Cortex of kidney (tissue), 1 donor: ENCODE measurements at places on chromosomes 16 and 17.

DNA sequence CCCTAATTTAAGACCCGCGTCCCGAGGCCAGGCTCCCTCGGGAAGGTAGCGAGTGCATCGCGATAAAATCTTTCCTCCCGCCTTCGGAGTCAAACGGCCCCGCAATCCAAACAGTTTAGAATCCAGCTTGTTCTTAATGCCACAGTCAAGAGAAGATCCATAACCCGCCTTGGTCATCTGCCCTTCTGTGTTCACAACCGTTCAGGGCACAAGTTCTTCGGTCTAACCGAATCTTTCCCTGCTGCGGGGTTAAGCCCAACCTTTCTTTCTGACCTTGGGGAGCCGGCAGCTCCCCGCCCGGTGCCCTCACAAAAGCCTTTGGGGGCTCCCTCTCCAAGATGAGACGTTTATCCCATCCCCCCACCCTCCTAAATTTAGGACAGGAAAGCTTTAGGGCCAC lies 30.3 kb downstream of the CPSF4L start:
- no peak for DNase-seq

DNA sequence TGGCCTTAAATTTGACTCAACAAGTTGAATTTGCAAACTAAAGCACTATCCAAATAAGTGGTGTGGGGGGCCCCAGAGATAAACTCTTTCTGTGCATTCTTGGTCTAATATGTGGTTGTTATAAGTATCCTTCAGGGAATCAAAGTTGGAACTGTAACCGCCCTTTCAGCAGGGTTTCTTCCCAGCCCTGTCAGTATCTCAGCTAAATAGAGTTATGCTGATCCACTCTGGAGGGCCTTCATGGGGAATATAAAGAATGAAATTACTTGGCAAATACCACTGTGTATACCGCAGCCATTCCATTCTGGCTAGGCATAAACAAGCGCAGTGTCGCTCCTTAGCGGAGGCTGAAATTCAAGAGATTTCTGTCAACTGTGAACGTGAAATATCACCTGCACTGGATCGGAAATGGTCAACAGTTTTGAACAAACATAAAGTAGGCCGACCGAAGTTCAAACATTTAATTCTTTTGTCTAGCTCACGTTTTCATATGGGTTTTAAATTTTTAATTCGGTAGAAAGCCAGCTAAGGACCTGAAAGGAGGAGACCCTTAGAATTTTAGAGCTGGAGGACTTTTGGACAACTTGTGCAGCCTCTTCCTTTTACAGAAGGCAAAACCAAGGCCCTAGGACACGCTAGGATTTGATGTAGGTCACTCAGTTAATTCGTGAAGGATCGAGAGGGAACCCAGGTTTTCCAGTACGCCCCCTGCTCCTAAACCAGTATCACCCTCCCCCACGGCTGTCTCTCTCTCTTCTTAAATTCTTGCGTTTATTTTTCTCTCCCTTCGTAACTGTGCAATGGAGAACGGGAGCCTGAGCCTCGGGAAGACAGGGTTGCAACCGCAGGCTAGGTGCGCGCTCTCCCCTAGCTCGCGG lies 74.7 kb downstream of the CHD9 start:
- DNase-seq, result no peak

DNA sequence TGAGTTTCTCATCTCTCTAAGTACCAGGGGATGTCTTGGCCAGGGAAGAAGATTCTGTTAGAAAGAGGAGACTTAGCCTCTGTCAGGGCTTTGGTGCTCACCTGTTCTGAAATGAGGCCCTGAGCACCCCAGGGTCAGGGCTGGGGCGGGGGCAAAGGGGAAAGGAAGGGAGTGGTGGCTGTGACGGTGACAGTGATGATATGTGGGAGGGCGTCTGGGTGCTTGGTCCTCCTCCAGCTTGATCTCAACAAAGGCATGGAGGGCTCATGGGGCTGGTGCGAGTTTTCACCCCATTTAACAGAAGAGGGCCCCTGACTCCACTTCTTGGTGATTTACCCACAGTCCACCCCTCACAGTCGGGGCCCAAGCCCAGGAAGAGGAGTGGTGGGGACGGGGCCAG lies 15.1 kb downstream of the SOX8 start:
- no peak for DNase-seq

DNA sequence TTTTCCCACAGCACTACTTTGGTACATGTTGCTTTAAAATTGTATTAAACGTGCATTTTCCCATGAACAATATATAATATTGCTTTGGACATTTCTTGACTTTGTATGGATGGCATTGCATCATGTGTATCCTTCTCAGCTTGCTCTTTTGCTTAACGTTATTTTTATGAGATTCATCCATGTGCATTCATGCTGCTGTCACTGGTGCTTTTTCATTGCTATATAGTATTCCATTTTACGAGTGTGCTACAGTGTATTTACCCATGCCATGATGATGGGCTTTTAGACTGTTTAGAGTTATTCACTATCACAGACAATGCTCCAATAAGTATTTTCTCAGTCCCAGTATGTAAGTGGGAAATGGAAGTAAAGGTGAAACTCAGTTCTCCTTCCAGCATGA lies 195.2 kb upstream of the COX10 start:
- no peak for DNase-seq

DNA sequence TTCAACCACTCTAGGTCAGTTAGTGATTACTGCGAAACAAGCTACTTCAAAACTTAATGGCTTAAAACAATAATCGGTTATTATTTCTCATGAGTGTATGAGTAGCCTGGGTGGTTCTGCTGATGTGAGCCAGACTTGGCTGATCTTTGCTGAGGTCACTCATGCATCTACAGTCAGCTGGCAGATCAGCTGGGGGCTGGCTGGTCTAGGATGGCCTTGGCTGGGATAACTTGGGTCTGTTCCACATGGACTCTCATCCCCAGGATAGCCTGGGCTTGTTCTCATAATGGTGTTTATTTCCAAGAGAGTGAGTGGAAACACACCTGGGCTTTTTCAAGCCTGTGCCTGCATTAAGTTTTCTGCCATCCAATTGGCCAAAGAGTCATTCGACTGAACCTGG lies 13.0 kb downstream of the CCDC182 start:
- no peak for DNase-seq

GRCh38 chr16:9112844-9113186 lies 21.4 kb downstream of the HAPSTR1 start:
- DNase-seq, result no peak

- DNase-seq, result no peak
Observed at GRCh38 chr16:65831903-65832666, 534.4 kb upstream of the CDH5 start.

DNA sequence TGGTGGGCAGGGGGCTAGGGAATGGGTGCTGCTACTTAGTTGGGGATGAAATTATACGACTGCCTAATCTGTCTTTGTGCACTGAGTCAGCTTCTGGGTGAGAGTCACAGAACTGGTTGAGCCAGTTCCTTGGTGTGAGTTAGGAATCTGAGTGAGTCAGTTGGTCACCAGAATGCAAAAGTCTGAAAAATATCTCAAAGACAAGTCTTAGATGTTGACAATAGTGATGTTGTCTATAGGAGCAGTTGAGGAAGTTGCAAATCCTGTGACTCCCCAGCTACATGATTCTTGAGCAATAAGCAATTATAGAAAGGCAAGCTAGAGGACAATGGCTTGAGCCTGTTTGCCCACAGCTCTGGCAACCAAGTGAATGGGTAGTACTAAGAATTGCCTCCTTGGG lies 399.2 kb downstream of the CNTNAP4 start:
- no peak for DNase-seq

DNA sequence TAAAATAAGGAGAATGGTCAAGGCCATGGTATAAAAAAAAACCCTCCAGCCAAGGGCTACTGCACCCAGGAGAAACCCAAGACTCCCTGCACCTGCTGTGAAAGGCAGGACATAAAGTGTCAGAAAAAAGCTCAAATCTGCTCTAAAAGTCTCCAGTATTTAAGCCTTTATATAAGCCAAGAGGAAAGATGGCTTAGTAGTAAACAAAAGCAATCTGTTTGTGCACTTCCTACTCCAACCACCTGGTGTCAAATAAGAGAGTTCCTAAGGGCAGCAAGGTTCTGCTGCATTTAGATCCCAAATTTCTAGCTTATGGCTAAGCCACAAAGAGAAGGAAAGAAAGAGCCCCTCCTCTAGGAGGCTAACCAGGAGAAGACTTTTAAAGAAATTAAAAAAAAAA lies 20.6 kb downstream of the ACSM1 start:
- DNase-seq, result no peak

- no peak for DNase-seq
Observed at GRCh38 chr17:16971458-16972338, at the start of gene TNFRSF13B. TNFRSF13B (minus strand) TSS chr17:16972118; CDS start chr17:16972075, 43 bp downstream.

DNA sequence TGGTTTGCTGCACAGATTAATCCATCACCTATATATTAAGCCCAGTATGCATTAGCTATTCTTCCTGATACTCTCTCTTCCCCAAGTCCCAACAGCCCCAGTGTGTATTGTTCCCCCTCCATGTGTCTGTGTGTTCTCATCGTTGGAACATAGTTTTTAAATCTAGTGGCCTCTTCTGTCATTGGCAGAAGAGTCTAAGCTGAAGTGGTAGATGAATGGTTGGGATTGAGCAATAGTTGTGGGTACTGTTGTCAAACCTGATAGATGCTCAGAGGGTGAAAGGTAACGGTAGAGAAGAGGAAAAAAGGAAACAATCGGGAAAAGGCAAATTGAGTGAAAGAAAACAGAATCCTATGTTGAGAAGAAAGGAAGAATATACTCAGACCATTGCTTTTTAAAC lies 29.9 kb downstream of the MAP3K3 start:
- no peak for DNase-seq

DNA sequence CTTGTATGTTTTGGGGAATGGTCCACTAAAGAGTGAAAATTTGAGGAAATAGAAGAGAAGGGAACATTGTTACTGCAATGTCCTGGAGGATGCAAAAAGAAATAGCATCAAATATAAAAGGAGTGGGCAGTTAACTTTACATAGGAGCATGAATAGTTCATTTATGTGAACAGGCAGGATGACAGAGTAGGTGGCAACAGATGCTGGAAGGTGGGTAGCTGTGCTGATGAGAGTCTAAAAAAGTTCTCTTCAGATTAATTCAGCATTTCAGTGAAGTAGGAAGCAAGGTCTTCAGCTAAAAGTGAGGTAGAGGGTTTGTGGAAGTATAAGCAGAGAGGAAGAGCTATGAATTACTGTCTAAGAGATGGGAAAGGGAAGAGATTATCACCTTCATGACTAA lies 276.5 kb downstream of the KIF2B start:
- DNase-seq, result no peak

- DNase-seq, result no peak
Observed at GRCh38 chr16:83046664-83047063, 419.9 kb downstream of the CDH13 start.

- DNase-seq, result no peak
Observed at GRCh38 chr17:66425756-66426396, 123.5 kb downstream of the PRKCA start.

GRCh38 chr16:311725-312124 lies 28.8 kb downstream of the PDIA2 start:
- no peak for DNase-seq

- DNase-seq, result no peak
Observed at GRCh38 chr17:2485543-2485942, 26.1 kb downstream of the METTL16 start.

DNA sequence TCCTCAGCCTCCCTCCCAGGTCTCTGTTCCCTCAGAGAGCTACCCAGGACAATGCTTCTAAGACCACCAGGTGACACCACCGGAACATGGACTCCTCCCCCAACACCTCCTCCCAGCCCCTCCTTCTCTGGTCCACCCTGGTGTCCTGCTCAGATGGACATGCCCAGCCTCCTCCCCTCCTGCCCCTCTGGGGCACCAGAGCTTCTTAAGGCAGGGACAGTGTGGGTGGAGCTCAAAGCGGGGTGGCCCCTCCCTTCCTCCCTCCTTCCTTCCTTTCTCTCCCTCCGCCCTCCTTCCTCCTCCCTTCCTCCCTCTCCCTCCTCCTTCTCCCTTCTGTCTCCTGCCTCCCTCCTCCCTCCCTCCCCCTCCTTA lies 22.7 kb downstream of the TRPV3 start:
- DNase-seq, result no peak

DNA sequence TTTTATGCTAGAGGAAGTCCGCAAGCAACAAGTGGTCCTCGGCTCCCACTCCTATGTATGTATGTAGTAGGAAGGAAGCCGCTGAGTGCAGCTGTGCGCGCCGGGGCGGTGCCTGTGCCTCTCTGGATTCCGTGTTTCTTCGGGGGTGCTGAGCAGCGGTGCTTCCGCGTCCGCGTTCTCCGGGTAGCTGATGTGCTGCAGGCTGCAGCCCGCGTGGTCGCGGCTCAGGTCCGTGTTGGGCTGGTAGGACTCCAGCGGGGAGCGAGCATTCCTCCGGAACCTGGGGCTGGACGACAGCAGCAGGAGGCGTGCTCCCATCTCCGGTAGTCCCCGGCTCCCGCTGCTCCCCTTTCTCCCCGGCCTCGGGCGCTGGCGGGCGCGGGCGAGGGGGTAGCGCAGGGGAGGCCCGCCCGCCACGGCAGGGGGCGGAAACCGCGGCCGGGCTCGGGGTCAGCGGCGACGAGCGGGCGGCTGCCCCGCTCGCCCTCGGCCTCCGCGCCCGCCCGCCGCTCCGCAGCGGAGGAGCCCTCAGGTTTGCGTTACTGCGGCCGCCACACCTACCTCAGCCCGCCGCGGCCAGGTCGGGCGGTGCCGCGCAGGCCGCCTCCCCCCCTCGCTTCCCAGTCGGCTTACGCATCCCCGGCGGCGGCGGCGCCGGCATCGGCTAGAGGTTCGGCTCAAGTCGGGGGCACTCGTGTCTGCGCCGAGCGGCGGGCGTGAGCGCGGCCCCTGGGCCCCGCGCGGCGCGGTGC lies 487 bp downstream of the C17orf67 start:
- no peak for DNase-seq

DNA sequence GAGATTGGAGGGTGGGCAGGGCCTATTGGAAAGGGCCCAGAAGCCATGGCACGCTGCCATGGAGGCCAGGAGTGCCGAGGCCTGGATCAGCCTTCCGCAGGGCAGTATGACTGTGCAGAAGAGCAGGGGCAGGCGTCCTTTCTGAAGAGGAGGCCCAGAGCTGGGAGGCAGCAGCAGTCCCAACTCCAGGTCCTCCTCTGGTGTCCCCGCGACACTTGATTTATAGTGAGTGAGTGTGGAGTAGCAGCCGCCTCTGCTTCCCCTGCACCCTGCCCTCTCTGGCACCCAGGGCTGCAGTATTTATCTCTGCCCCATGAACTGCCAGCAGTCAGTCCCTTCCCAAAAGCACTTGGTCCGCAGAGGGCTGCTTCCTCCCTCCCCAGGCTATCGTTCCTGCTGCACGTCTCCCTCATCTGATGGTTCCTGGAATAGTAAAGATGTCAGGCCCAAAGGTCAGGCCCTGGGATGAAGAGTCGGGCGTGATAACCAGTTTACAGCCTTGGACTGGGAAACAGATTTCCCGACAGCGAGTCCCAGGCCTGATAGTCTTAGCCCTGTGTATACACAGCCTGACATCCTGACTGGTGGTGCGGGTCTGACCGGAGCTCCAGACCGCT lies 32.9 kb downstream of the PGS1 start:
- no peak for DNase-seq

- no peak for DNase-seq
Observed at GRCh38 chr16:70779361-70779760, 21.6 kb downstream of the VAC14 start.

- DNase-seq, result no peak
Observed at GRCh38 chr16:15457958-15458357, 23.6 kb downstream of the BMERB1 start.

DNA sequence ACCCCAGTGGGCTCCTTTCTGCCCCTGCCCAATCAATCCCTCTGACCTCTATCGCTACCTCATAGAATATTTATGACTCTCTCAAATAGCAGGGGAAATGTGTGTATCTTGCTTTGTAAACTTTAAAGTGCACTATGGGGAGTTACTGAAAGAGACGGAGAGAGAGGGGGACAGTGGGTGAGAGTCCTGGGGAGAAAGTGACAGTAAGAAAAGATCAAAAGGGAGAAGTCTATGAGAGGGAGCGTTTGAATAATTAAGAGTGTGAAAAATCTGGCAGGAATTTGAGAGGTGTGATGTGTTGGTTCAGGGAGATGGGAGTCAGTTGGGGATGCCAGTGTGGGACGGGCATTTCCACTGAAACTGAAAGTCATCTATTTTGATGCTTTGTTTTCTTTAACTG lies 32.6 kb downstream of the USP43 start:
- no peak for DNase-seq
